Fibroblast of skin of right biceps (primary cell): ENCODE measurements at places on chromosomes 3 and 15.

DNA sequence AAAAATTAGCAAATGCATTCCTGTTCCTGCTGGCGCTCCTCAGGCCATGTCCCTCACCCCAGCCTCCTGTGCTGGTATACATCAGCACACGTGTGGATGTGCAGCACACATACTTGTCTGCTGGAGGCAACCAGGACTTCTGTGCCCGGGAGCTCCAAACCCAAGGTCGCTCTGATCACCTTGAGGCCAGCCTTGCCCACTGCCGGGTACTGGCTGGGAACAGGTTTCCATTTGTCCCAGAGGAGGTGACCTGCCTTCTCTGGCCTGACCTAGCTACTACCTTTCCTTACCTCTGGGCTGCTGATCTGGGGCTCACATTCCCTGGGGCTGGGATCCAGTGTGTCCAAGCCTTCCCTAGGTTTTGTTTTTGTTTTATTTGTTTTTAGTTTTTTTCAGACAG, 12.1 kb downstream of the PRKCD start:
- no peak for DNase-seq

GRCh38 chr3:180457225-180457624, 144.7 kb upstream of the TTC14 start:
- DNase-seq: no peak

GRCh38 chr15:66095871-66096687, 157.5 kb downstream of the MEGF11 start:
- DNase-seq: no peak

GRCh38 chr3:29494305-29495036, 213.6 kb downstream of the RBMS3 start:
- peak; percentile 66 for DNase-seq

DNA sequence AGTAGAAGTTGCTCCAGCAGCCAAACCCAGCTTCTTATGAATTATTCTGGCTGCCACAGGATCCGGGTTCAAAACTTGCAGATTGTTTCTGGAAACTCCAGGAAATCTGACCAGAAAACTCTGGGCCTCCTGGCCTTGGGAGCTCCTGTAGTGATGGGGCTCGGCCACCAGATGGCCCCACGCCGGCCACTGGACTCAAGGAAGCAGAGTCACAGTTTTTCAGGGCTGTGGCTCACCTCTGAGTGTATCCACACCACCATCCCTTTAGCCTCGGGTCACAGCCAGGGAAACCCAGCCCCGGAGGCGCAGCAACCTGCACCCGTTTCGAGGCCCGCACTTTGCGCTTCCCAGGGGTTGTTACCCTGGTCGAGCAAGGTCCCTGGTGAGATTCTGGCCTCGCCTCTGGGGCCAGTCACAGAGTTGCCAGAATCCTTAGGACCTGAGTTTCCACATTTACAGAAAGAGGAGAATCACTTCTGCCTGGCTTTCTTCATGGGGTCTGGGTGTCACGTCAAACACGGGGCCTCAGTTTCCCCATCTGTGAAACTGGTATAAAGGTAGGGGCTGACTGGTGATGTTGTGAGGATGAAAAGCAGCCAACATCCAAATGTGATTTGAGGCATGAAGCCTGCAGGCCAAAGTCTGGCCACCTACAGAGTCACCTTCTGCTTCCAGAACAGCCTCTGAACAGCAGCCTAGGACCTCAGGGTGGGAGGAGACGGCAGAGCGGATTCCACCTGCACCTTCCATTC, 53.5 kb upstream of the LCTL start:
- peak; percentile 67 for DNase-seq

DNA sequence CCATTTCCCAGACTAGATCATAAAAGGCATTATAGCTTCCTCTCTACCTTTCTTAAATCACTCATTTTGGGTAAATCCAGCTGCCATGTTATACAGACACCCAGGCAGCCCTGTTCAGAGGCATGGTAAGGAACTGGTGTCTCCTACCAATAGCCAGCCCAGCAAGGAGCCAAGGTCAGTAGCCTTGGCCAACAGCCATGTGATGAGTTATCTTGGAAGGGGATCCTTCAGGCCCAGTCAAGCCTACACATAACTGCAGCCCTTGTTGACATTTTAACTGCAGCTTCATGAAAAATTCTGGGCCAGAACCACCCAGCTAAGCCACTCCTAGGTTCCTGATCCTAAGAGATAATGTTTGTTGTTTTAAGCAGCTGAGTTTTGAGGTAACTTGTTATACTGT, 29.0 kb upstream of the ZMAT3 start:
- DNase-seq: peak; percentile 18

DNA sequence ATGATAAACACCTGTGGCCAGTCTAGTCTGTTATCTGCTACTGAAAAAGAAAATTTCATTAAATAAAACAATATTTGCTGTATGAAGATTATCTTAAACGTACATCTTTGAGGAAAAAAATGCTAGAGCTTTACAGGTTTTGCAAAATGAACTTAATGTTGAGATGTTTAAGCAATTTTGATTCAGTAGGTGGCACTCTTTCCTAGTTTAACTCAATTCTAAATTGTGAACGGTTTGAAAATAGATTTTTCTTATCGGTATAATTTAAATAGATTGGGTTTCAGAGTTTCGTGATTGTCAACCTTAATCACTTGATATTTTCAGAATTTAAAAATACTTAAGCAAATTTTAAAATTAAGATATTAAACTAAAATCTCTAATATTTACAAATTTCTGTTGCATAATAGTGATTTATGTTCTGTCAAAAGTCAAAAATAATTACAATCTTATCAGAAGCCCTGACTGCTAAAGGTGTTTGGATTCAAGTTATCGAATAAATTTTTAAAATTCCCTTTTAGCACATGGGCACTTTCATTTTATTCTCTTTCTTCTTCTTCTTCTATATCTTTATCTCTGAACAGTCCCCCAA, 7.0 kb upstream of the RNF111 start:
- DNase-seq: peak; percentile 34

- no peak for DNase-seq
Observed at GRCh38 chr3:37620071-37620635, 241.5 kb upstream of the CTDSPL start.

DNA sequence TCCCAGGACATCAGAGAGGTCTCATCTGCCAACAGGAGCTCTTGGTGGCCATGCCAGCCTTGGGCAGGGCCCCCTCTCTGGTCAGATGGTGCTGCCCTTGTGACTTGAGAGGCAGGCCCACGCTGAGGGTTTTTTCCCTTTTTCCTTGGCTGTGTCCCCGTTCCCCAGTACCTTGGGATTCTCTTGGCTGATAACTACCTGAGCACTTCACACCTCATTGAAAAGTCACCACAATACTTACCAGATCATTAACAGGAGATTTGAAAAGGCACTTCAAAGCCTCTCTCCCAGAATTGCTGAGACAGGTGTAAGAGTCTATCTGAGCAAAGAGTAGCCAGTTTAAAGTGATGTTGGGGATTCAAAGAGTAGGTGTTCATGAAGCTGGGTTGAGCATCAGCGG, 15.1 kb upstream of the TMEM158 start:
- no peak for DNase-seq

- DNase-seq: no peak
Observed at GRCh38 chr3:10968401-10968800, 24.1 kb upstream of the SLC6A1 start.

- DNase-seq: no peak
Observed at GRCh38 chr15:63135281-63135680, 13.6 kb downstream of the LACTB start.

GRCh38 chr15:70196372-70197316, 98.9 kb upstream of the TLE3 start:
- peak; percentile 73 for DNase-seq

DNA sequence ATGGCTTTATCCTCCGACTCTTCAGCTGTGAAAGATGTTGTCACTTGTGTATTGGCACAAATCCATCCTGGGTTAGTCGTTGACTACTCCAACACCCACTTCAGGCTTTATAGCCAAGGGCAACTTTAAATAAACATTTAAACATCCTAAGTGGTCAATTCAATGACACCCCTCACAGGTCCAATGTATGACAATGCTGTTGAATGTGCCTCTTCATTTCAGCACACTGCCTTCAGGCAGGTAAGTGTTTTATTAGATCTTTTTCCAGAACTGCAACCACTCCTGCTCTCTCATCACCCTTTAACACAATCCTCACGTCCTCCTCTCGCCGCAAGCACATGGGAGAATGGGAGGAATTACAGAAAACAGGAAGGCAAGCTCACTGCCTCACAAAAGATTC, 30.3 kb downstream of the IL12A start:
- no peak for DNase-seq

DNA sequence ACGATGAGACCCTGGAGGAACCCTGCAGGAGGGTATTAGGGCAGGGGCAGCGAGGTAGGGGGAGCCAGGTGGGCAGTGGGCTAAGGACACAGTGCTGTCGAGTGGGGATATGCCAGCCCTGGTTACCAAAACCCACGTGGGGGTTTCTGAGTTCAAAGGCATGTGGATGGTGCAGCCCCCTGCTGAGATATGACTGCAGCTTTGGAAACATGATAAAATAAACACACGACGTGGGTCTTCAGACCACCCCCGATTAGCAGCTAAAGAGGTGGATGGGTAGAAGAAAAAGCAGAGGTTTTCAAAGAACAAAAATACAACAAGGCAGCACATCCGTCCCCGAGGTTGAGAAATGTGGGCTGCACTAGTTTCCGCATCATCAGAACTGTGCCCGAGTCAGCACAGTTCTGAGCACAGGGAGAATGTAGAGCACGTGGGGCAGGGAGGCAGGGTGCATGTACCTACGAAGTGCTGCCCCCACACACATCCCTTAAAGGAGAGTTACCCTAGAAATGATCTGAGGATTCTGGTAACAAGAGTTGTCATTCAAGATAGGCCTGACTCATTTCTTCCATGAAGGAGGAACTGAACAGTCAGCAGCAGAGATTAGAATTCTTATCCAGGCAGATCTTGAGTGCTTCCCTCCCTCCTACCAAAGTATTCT, 121.3 kb downstream of the RPLP1 start:
- peak; percentile 70 for DNase-seq
